T-helper 17 cell (primary cell): ENCODE measurements at places on chromosomes 13 and 19. TPM values are rescaled to one million over a fixed set of nuclear protein-coding genes. Genes with fewer than 3 reads are reported as not detected.

DNA sequence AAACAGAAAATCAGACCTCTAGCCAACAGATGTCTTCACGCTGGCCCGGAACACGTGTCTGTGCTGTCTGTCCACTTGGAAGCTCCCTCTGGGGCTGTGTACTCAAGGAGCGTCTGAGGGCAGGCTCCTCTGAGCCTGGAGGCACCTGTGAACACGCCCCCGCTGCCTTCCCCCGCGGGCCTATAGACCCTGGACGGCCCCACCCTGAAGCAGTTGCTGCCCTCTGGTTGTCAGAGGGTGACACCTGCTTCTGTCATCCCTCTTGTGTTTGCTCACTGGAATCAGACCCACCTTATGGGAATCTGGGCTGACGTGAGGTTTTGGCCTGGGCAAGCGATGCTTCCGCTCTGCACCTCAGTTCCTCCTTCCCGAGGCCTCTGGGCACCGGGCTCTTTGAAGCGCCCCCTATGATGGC, 19.2 kb downstream of the EPN1 start:
- H3K36me3 ChIP-seq = peaks cover 5% of the 10 kb centered on the region
- H3K4me3 ChIP-seq = no peak overlapping the region
- DNase-seq = no peak
- H3K4me1 ChIP-seq = no peaks in the 10 kb centered on the region
- H3K27ac ChIP-seq = peak overlapping the region; percentile 21

DNA sequence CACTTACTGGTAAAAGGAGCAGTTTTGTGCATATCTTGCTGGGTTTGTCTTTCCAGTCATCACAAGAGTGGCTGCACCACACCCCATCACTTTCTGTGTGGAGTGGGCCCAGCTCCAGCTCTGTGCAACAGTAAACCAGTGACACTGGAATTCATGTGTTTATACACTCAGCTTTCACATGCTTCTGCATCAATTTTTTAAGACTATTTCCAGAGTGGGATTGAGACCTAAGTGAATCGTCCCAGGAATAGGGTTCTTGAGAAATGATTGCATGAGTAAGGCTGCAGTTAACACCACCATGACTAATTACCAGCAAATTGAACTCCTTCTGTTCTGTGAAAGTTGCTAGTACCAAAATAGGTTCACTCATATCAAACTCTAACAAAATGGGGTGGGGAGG, 5.3 kb upstream of the CFAP97D2 start:
- H3K27me3 ChIP-seq = no peaks in the 10 kb centered on the region
- H3K27ac ChIP-seq = no peak overlapping the region
- no peaks in the 10 kb centered on the region for H3K36me3 ChIP-seq
- H3K4me3 ChIP-seq = no peak overlapping the region
- peaks cover 10% of the 10 kb centered on the region for H3K4me1 ChIP-seq

- peaks cover 2% of the 10 kb centered on the region for H3K36me3 ChIP-seq
- peaks cover 15% of the 10 kb centered on the region for H3K4me1 ChIP-seq
- no peak for DNase-seq
- peaks cover 31% of the 10 kb centered on the region for H3K27me3 ChIP-seq
- no peak overlapping the region for H3K4me3 ChIP-seq
- H3K27ac ChIP-seq = no peak overlapping the region
Observed at GRCh38 chr13:75873494-75873893, 237.4 kb downstream of the LMO7 start.

LMTK3 gene
- total RNA-seq = 18.4 TPM

GRCh38 chr13:32023698-32024097, 7.9 kb upstream of the FRY start:
- H3K27ac ChIP-seq = no peak overlapping the region
- H3K36me3 ChIP-seq = no peaks in the 10 kb centered on the region
- H3K4me3 ChIP-seq = no peak overlapping the region

PEG3 gene
- not detected for total RNA-seq

DNA sequence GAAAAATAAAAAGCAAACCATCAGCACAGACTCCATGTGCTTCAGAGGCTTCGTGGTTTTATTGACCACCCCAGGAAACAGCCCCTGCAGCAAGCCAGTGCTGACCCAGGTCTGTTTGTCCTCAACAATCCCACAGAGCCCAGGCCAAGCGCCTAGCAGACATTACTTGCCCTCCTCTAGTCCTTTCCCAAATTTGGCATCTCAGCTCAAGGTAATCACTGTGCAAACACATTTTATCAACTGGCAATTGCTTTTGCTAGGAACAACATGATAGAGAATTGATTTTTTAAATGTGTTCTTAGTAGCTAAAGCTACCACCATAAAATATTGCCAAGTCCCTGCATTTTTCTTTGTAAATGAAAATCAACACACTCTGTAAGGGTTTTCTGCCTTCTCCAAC, 121.8 kb downstream of the STOML3 start:
- no peak overlapping the region for H3K27ac ChIP-seq
- no peak for DNase-seq
- no peak overlapping the region for H3K4me3 ChIP-seq

C19orf25 gene
- total RNA-seq = 24.3 TPM

GRCh38 chr13:94122300-94122915, 357.1 kb downstream of the DCT start:
- no peak for DNase-seq
- peaks cover 20% of the 10 kb centered on the region for H3K27me3 ChIP-seq
- H3K4me1 ChIP-seq = no peaks in the 10 kb centered on the region
- no peak overlapping the region for H3K27ac ChIP-seq
- no peak overlapping the region for H3K4me3 ChIP-seq

ZNF439 gene
- 4.5 TPM for total RNA-seq

DNA sequence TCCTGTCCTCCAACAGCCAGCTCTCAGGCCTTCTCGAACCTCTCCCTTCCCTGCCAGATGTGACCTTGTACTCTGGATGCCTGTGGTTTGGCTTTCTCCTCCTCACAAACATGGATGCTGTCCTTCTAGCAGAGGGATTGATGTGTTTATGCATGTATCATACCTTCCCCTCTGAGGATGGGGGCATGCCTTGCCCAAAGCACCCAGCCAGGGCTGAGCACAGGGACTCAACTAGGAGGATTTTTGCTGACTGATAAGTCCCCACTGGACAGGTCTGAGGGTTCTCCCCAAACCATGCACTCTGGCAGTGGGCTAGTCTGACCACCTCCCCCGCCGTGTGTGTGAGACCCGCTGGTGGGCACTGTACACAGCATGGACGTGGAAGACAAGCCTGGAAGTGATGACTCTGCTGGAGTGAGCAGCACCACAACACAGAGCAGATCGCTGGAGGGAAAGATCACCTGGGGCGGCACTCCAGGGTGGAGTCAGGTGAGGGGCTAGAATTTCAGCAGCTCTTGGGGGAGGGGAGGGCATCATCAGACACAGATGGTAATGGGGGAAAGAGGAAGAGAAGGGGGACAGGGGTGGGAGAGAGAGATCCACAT, 360.3 kb upstream of the ZNF507 start:
- no peaks in the 10 kb centered on the region for H3K4me1 ChIP-seq
- H3K27me3 ChIP-seq = no peaks in the 10 kb centered on the region
- no peak overlapping the region for H3K4me3 ChIP-seq
- no peak overlapping the region for H3K27ac ChIP-seq

- no peak overlapping the region for H3K4me3 ChIP-seq
- DNase-seq = no peak
- H3K36me3 ChIP-seq = no peaks in the 10 kb centered on the region
- no peaks in the 10 kb centered on the region for H3K4me1 ChIP-seq
- no peak overlapping the region for H3K27ac ChIP-seq
- no peaks in the 10 kb centered on the region for H3K27me3 ChIP-seq
Observed at GRCh38 chr13:83024232-83024631, 858.0 kb downstream of the SLITRK1 start.

- no peaks in the 10 kb centered on the region for H3K4me1 ChIP-seq
- H3K27me3 ChIP-seq = no peaks in the 10 kb centered on the region
- H3K27ac ChIP-seq = no peak overlapping the region
- no peak overlapping the region for H3K4me3 ChIP-seq
Observed at GRCh38 chr13:35502456-35502855, 26.0 kb upstream of the MAB21L1 start.

DNA sequence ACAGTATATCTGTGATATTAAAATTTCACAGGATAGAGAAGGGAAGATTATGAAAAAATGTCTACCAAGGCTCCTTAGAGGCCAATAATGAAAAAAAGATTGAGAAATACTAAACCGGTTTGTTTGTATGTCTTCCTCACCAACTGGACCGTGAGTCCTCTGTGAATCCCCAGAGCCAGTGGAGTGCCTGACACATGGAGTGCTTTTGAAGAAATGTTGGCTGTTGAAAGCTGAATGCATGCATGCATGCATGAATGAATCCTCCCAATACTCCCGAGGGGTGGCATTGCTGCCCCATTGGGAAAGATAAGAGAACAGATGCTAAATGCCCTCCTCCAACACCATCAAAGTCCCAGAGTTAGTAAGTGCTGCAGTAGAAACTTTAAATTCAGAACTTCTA, 152.7 kb upstream of the SERP2 start:
- peaks cover 16% of the 10 kb centered on the region for H3K27me3 ChIP-seq
- H3K36me3 ChIP-seq = no peaks in the 10 kb centered on the region
- DNase-seq = no peak
- peaks cover 3% of the 10 kb centered on the region for H3K4me1 ChIP-seq

GRCh38 chr19:3464587-3465235, 15.6 kb downstream of the SMIM24 start:
- no peak overlapping the region for H3K27ac ChIP-seq
- H3K36me3 ChIP-seq = peaks cover 3% of the 10 kb centered on the region
- H3K4me1 ChIP-seq = peaks cover 13% of the 10 kb centered on the region
- H3K27me3 ChIP-seq = no peaks in the 10 kb centered on the region
- H3K4me3 ChIP-seq = no peak overlapping the region

DNA sequence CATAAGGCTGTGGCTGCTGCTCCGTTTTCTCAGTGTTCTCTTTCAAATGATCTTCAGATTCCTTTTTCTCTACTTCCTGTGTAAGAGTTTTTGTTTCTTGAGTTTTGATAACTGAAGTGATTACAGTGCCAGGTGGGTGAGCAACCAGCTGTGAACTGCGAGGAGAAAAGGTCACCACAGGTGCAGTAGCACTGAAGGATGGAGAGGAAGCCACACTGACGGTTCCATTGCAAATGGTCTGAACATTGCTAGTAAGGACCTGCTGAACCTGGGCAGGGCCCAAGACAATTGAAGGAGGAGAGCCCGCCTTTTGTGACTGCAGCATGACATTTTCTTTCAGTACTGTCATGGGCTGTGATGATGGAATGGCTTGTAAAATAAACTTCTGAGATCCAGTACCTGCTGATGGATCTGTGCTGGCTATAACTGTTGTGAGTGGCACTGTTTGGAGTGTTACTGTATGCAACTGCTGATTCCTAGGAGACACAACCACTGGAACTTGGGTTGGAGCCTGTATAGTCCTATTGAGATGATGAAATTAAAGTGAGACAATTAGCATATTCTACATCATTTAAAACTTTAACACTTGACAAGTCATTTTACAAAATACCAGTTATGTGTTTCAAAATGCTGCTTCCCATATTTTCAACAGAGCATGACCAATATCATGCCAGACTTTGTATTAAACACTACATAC, 85.5 kb downstream of the ELF1 start:
- DNase-seq = no peak
- H3K27ac ChIP-seq = peak overlapping the region; percentile 56
- no peak overlapping the region for H3K4me3 ChIP-seq

GRCh38 chr19:39746836-39747529, 9.2 kb upstream of the CLC start:
- peaks cover 5% of the 10 kb centered on the region for H3K36me3 ChIP-seq
- no peak for DNase-seq
- H3K27me3 ChIP-seq = peaks cover 59% of the 10 kb centered on the region
- no peak overlapping the region for H3K27ac ChIP-seq
- H3K4me1 ChIP-seq = no peaks in the 10 kb centered on the region

MYO16 gene
- 0.45 TPM for total RNA-seq

DNA sequence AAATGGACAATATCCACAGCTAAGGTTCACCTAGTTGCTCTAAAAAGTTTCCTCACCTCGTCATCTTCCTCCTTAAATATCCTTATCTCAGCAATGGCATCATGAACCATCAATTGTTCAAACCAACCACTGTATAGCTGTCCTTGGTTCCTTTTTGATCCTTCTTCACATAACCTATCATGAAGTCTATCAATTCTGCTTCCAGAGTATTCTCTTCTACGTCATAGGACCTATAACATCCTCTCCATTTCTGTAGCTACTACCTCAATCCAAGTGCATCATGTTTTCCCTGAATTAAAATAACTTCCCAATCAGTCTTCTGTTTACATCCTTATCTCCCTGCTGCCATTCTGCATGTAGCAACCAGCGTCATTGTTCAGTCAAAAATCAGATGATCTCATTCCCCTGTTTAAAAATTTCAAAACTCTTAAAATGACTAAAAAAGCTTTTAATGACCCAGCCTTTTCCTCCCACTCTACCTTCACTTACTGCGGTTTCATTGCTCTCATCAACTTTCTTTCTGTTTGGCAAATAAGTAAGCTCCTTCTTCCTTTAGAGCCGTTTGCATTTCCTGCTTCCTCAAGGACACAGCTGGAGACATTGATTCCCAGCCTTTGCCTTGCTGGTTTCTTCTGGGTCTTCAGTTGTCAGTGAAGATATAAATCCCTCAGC, 223.9 kb upstream of the MIR17HG start:
- no peak overlapping the region for H3K4me3 ChIP-seq
- no peak for DNase-seq
- H3K4me1 ChIP-seq = peaks cover 2% of the 10 kb centered on the region
- peaks cover 12% of the 10 kb centered on the region for H3K27me3 ChIP-seq
- no peaks in the 10 kb centered on the region for H3K36me3 ChIP-seq

DNA sequence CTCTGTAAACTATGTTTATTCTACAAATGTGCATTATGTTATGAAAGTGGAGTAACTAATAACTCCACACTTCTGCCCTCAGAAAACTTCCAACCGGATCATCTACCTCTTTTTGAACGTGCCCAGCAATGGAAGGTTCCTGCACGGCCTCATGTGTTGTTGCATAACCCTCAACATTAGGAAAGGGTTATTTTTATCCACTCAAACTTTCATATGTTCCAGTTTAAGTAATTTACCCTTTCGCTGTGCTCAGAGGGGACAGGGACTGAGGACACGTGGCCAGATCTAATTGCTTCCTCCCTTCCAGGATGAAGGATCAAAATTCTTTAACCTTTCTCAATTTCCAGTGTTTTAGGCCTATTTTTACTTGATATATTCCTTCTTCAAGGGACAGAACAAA, 29.6 kb downstream of the IRS2 start:
- H3K27me3 ChIP-seq = no peaks in the 10 kb centered on the region
- no peaks in the 10 kb centered on the region for H3K36me3 ChIP-seq
- no peak overlapping the region for H3K4me3 ChIP-seq
- peaks cover 7% of the 10 kb centered on the region for H3K4me1 ChIP-seq
- DNase-seq = no peak

DNA sequence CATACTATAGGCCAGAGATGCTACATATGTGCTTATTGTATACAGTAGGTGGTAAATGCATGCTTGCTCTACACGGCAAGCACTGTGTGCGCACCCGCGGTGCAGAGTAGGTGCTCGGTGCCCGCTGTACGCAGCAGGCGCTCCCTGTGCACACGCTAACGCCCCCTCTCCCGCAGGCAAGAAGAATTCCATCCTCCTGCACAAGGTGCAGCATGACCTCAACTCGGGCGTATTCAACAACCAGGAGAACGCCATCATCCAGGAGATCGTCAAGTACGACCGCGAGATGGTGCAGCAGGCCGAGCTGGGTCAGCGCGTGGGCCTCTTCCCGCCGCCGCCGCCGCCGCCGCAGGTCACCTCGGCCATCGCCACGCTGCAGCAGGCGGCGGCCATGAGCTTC, 17.7 kb downstream of the POLRMT start:
- peak overlapping the region; percentile 60 for H3K4me3 ChIP-seq
- no peak for DNase-seq
- H3K27me3 ChIP-seq = no peaks in the 10 kb centered on the region
- no peaks in the 10 kb centered on the region for H3K36me3 ChIP-seq
- peaks cover 9% of the 10 kb centered on the region for H3K4me1 ChIP-seq
- no peak overlapping the region for H3K27ac ChIP-seq

CGB5 gene
- not detected for total RNA-seq

- H3K27me3 ChIP-seq = peaks cover 52% of the 10 kb centered on the region
- no peak overlapping the region for H3K4me3 ChIP-seq
- no peak for DNase-seq
- H3K36me3 ChIP-seq = peaks cover 4% of the 10 kb centered on the region
- peaks cover 2% of the 10 kb centered on the region for H3K4me1 ChIP-seq
Observed at GRCh38 chr19:46179076-46179759, 31.2 kb downstream of the IGFL2 start.
